ENCODE measurements at places on chromosomes 5 and 9.

- DNase-seq, result no peak
These were observed 1638.5 kb upstream of the C9orf72 start for GRCh38 chr9:29211580-29212396.

- DNase-seq, result no peak
These were observed 247.1 kb downstream of the NFIB start for GRCh38 chr9:14066831-14067230.

DNA sequence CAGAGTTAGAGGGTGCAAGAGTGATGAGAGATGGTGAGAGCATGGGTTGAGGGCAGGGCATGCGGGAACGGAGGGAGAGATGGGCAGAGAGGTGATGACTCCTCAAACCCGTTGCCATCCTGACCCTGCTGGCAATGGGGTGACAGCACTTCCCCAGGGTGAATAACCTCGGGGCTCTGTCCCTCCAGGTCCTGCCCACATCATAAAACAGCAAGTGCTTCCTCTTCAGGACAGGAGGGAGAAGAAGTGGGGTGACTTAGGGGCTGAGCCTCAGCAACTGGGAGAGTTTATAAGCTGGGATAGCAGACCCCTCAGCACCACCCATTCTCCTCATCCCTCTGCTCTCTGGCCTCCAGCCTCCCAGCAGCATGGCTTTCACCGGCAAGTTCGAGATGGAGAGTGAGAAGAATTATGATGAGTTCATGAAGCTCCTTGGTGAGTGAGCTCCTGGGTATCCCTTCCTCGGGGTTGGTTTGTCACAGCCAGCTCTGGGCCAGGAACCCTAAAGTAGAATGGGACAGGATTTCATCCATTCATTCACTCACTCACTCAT is at the start of gene FABP6:
TSS of gene FABP6 (plus strand) at position 317 of the 553 bp plus-strand sequence. CDS start at position 369, 52 bp downstream.
- no peak for DNase-seq

DNA sequence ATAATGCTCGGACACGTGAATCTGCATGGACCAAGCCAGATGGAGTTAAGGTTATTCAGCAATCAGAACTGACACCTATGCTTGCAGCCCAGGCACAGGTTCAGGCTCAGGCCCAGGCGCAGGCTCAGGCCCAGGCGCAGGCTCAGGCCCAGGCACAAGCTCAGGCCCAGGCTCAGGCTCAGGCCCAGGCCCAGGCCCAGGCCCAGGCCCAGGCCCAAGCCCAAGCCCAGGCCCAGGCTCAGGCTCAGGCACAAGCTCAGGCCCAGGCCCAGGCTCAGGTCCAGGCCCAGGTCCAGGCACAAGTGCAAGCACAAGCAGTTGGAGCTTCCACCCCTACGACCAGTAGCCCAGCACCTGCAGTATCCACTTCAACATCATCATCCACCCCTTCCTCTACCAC is 11.8 kb downstream of the TCERG1 start:
- no peak for DNase-seq

DNA sequence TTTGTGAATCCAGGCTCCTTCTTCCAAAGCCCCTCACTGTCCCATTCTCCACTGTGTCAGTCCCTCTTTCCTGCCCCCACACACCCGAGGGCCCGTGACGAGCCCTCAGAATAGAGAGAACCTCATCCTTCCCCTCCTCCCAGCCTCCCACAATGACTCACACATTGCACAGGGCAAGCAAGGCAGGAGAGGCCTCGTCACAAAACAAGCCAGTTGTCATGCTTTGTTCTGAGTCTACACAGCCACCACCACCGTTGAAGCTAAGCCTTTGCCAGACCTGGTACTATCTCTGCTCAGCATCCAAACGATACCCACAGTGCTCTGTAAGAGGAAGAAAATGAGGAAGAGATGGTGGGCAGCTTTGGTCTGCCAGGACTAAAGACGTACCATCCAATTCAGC is 142.2 kb upstream of the ZNF366 start:
- DNase-seq, result peak; percentile 65

- no peak for DNase-seq
These were observed 204.5 kb downstream of the RGS3 start for GRCh38 chr9:113668061-113668460.

- no peak for DNase-seq
These were observed 206.4 kb upstream of the TRIM32 start for GRCh38 chr9:116480700-116481099.

- no peak for DNase-seq
These were observed 300.7 kb upstream of the IRX4 start for GRCh38 chr5:2183154-2184025.

- peak; percentile 99 for DNase-seq
These were observed 61.1 kb downstream of the GRIA1 start for GRCh38 chr5:153551537-153552079.

DNA sequence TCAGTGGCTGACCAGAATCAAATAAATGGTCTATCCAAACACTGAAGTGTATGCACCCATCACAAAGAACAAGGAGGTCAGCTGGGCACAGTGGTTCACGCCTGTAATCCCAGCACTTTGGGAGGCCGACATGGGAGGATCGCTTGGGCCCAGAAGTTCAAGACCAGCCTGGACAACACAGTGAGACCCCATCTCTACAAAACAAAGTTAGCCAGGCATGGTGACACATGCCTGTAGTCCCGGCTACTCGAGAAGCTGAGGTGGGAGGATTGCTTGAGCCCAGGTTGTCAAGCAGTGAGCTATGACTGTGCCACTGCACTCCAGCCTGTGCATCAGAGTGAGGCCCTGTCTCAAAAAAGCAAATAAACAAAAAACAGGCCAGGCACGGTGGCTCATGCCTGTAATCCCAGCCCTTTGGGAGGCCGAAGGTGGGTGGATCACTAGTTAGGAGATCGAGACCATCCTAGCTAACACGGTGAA is 40.5 kb downstream of the SEMA4D start:
- no peak for DNase-seq

- DNase-seq, result no peak
These were observed 730.0 kb downstream of the MTRR start for GRCh38 chr5:8598996-8599395.

GRCh38 chr9:131771646-131772045 is 31.8 kb upstream of the RAPGEF1 start:
- DNase-seq, result no peak

GRCh38 chr9:23587433-23587832 is 238.6 kb downstream of the ELAVL2 start:
- no peak for DNase-seq

- peak; percentile 64 for DNase-seq
These were observed 163.6 kb downstream of the SREK1 start for GRCh38 chr5:66307647-66308241.

DNA sequence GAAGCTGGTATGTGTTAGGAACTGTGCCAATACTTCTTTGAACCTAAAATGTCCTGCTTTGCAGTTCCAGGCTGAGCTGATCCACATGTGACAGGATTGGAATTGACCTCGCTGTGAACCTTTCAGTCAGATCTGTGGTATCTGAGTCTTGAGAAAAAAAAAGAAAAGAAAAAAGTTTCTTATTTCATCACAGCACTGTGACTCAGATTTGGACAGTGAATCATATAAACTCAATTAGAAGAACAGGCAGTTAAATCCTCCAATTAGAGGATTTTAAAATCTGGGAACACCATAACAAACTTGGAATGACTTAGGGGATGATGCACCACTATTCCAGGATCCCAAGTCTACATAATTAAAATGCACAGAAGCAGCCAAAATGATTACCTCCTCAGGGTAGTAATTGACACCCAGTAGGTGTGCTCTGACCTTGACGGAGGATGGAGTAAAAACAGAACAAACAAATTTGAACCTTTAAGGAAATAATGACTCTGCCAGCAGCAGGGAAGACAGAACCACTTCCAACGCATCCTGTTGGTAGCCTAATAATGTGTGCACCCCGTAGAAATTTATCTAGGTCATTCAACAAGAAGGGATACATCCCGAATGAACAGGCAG is 57.8 kb upstream of the RAI14 start:
- peak; percentile 94 for DNase-seq

DNA sequence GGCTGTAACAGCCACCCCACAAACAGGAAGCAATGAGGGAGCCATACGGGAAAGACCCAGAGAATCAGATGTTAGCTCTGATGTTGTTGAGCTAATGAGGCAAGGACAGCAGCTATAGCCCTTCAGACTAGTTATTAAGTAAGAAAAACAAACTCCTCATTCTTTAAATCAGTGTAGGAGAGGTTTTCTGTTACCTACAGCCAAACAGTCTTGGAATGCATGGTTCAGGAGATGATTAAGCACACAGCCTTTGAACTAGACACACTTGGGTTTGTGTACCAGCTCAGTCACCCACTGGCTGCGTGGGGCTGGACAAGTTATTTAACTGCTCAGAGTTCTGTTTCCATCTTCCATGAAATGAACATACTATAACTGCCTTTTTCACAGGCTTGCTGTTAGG is 68.1 kb downstream of the SPOCK1 start:
- DNase-seq, result no peak

GRCh38 chr9:110802416-110803035 is 133.9 kb downstream of the MUSK start:
- DNase-seq, result peak; percentile 75

GRCh38 chr5:34534523-34535103 is 121.5 kb upstream of the RAI14 start:
- peak; percentile 92 for DNase-seq

DNA sequence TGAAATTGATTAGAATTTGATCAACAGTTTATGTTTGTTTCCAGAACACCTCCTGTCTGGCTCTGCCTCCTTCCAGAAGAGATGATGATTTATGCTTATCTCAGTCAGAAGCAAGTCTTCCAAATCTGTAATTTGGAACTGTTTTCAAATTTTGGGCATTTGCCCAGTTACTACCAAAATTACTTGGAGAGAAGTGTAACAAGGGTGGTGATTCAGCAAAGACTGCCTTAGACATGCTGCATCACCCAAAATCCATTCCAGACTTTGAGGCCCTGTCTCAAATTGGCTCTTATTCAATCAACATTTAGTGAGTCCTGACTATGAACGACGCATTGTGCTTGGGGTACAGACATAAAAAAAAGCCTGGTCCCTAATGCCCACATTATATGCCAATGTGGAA is 89.4 kb downstream of the SH3TC2 start:
- DNase-seq, result peak; percentile 49

DNA sequence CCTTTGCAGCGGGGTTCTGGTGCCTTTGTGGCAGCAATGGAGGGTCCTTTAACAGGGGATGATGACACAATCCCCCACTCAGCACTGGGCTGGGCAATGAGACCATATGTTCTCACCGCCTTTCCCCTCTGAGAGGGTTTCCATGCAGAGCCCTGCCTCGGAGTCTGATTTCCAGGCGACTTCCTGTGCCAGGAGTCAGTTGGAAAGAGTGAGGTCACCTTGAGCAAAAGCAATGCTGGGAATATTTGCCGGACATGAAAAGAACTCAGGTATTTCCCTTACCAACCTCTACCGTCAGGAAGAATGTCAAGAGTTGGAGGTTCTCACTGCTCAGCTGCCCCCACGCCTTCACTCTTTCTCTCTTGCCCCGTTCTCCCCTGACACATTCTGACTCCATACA is 284.2 kb upstream of the IRX1 start:
- no peak for DNase-seq

DNA sequence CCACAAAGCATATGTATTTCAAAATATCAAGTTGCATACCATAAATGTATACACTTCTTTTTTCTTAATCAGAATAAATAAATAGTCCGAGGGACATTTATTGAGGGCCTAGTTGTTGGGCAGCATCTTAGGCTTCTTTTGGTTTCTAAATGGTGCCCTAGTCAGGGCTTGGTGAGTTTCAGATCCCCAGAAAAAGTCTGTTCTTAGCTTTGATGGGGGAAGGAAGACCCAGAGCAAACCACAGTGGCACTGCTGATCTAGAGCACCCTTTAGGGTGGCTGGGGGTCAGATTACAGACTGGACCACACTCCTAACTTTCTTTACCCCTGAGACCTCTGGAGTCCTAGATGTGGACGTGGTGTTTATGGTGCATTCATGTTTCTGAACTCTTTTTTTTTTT is 97.8 kb downstream of the C9orf152 start:
- DNase-seq, result no peak

GRCh38 chr9:76245518-76245917 is 148.7 kb downstream of the RFK start:
- DNase-seq, result no peak

DNA sequence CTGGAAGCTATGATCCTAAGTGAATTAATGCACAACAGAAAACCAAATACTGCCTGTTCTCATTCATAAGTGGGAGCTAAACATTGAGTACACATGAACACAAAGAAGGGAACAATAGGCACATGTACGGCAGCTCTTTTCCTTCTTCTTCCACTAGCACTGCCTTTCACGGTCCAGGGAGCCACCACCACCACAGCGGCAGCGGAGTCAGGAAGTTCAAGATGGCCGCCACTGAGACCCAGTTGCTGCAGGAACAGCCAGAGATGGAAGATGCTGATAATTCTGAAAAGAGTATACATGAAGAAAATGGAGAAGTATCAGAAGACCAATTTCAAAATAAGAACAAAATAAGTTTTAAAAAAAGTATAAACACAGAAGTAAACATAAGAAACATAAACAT is 39.5 kb upstream of the TNFSF15 start:
- no peak for DNase-seq

DNA sequence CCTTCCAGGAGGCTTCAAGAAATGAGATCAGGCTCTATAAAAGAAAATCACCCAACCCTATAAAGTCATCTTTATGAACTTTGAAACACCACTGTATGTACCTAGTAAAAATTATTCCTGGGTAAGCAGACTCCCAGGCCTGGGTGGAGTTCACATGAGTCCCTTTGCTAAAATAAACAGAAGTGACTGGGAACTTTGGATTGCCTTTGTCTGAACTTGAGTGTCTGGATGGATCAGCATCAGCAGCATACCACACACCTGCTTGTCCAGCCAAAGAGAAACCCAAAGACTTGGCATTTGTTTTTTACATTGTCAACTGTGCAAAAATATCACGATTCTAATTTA is 79.6 kb upstream of the CDKN2B start:
- no peak for DNase-seq

- no peak for DNase-seq
These were observed 236.4 kb downstream of the LRRC70 start for GRCh38 chr5:62814991-62815390.

DNA sequence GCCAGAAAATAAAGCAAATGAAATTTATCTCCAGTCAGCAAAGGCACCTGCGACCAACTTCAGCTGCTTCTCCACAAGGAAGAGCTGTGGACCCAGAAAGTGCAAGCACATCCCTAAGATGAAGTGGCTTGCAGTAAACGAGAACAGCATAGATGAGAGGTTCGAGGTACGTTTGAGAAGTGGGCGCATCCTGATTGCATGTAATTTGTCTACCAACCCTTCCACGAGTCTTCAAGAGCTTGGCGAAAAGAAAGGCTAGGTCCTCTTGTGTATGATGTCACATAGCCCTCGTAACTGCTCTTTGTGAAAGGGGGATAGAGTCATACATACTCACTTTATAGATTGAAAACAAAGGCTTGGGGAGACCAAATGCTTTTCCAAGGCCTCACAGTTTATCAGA is 6.0 kb upstream of the LCP2 start:
- no peak for DNase-seq

DNA sequence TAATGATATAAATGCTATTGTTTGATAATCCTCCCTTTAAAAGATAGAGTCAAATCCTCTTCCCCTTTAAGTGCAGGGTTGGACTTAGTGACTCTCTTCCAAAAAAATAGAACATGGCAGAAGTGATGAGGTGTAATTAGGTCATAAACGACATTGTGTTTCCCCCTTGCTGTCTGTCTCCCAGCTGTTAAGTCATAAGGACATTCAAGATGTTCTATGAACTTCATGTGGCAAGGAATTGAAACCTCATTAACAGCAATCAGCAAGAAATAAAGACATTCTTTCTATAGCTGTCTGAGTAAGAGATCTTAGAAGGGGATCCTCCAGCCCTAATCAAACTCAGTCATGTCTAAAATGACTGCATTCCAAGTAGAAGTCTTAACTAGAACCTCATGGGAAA is 3.3 kb upstream of the SLC25A46 start:
- DNase-seq, result no peak

- no peak for DNase-seq
These were observed 954.0 kb upstream of the CDH6 start for GRCh38 chr5:30239331-30240022.

- peak; percentile 6 for DNase-seq
These were observed 530 bp downstream of the UCK1 start for GRCh38 chr9:131530546-131530919.

Data from HCEC 1CT (cell line).